ENCODE measurements at places on chromosomes 11 and 22.

- DNase-seq: no peak
Measured at GRCh38 chr22:34072585-34072984, 152.3 kb upstream of the LARGE1 start.

DNA sequence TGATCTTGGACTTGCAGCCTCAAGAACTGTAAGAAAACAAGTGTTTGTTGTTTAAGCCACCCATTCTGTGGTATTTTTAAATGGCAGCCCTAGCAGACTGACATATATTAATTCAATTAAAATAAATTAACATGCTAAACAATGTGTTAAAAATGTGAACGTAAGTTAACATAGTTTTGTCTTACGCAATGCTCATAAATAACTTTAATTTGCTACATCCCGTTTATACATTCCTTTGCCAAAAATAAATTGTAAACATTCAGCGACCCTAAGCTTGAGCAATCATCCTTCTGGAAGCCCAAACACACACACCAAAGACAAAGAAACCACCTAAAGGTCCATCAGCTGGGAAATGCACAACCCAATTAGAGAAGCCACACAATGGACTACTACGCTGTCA, 70.4 kb downstream of the CELSR1 start:
- DNase-seq: no peak

GRCh38 chr11:128624269-128625175, 37.2 kb upstream of the ETS1 start:
- DNase-seq: no peak

- no peak for DNase-seq
Measured at GRCh38 chr11:7833527-7833926, 36.8 kb upstream of the OR5P2 start.

DNA sequence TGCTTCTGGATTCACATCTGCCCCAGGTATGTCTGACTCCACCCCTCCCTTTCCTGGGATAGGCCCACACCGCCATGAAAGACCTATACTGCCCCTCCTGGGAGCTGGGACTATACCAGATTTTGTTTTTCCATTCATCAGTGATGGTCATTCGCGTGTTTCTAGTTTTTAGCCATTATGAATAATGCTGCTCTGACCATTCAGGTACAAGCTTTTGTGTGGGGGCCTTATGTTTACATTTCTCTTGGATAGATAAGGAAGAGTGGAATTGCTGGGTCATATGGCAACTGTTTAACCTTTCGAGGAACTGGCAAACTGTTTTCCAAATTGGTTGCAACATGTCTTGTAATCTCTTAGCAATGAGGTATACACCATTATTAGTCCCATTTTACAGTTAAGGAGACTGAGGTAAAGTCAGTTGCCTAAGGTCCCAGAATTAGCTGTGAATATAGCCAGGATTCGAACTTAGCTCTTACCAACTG, 1.2 kb upstream of the TBC1D10A start:
- DNase-seq: no peak

DNA sequence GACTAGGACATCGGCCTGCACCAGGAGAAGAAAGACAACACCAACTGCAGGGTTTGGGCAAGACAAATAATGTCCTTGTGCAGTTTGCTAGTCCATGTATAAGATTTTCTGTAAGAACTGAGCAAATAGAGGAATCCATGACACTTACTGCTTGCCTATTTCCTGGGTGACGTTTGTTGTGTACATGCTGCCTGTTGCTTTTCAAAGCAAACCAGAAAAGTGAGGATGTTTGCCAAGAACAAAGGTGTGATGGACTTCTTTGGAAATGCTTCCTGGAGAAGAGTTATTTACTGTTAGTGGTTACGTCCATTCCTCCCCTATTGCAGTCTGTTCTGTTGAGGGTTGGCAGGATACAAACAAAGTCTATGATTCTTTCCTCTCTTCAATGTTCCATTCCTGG, 126.5 kb downstream of the CASP12 start:
- no peak for DNase-seq

- no peak for DNase-seq
Measured at GRCh38 chr22:22721681-22722354, 77.4 kb downstream of the GGTLC2 start.

DNA sequence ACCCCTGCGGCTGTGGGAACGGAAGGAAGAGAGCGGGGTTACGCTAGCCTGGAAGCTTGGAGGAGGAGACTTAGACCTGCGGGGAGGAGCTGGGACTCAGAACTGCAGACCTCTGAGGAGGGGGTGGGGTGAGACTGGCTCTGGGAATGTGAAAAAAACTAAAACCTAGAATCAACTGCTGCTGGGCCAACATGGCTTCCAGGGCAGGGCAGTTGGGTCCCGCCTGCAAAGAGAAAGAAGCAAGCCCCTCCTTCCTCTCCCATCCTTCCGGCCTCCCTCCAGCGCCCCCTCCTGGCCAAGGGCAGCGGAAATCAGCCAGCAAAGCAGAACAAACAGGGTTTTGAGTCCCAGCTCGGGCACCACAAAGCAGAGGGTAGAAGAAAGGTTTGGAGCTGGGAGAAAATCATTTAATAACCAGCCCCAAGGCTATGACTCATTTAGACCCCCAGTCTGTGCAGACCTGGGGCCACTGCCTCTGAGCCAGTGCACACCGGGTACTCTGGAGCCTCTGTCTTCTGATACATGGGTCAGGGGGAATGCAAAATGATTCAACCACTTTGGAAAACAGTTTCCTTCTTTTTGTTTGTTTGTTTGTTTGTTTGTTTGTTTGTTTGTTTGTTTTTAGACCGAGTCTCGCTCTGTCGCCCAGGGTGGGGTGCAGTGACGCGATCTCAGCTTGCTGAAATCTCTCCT, 7.3 kb upstream of the NCF4 start:
- DNase-seq: peak; percentile 36

- no peak for DNase-seq
Measured at GRCh38 chr11:99333621-99334020, 312.9 kb downstream of the CNTN5 start.

- peak; percentile 68 for DNase-seq
Measured at GRCh38 chr11:44775366-44775984, 48.7 kb downstream of the TSPAN18 start.

GRCh38 chr11:69317401-69318092, 23.6 kb downstream of the MYEOV start:
- no peak for DNase-seq

DNA sequence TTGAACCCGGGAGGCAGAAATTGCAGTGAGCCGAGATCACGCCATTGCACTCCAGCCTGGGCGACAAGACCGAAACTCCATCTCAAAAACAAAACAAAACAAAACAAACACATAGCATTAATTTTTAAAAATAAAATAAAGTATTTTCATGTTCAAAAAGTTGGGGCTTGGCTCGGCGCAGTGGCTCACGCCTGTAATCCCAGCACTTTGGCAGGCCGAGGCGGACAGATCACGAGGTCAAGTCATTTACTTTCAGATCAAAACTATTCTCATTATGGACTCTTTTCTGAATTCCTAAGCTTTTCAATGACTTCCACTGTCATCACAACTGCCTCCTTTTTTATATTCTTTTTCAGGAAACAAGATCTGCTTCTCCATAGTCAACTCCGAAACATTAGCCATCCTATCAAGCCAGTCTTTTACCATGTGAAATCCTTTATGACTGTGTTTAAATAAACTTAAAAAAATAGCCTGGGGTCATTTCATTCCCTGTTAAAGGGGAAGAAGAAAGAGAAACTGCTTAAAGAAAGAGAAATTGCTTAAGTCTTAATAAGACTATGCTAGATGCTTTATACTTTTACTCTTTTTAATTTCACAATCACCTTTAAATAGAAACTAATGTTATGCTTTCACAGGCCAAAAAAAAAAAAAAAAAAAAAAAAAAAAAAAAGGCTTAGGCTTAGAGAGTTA, 13.1 kb upstream of the CHRNA10 start:
- DNase-seq: no peak

GRCh38 chr22:40233886-40234285, 56.2 kb downstream of the TNRC6B start:
- DNase-seq: no peak

GRCh38 chr11:12810568-12810894, 136.3 kb downstream of the TEAD1 start:
- no peak for DNase-seq

DNA sequence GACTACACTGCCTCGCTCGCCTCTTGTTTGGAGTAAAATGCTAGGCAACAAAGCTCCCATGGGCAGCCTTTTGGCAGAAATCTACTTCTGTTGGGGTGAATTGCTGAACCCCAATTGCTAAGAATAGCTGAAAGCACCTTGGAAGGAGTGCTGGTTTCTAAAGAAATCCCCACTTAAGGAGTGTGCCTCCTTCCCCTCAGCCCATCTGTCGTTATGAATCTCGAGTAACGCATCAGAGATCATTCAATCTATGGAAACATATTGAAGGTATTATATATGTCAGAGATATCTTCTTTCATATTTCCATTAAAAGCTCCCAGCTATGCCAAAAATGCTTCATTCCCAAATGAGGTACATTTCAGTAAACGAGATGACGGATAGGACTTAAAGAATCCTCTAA, 229.6 kb upstream of the BLID start:
- DNase-seq: no peak
